H1 (cell line): ENCODE measurements at places on chromosomes 13 and 19. TPM values are rescaled to one million over a fixed set of nuclear protein-coding genes. Genes with fewer than 3 reads are reported as not detected.

- DNase-seq: no peak
These were observed 14.2 kb upstream of the ZFP30 start for GRCh38 chr19:37669450-37669914.

DNA sequence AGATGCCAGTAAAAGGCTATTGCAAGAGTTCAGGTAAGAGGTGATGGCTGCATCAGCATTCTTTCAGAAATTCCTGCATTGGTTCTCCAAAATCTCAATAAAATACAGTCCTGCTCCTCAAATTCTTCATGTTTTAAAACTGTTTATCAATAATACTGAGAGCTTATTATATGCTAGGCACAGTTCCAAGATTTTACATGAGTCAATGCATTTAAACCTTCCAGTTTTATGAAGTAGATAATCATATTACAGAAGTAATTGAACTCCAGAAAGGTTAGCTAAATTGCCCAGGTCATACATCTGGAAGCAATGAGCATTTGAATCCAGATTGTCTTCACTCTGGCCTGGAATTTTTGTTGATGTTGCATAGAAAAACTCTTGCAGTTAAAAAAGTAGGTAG, 282.9 kb upstream of the SLITRK6 start:
- no peak for DNase-seq

GRCh38 chr19:4983346-4984105, 14.6 kb downstream of the KDM4B start:
- DNase-seq: no peak

- DNase-seq: no peak
These were observed 221.3 kb upstream of the TRPC4 start for GRCh38 chr13:38090913-38091312.

GRCh38 chr19:51710163-51710562, 13.6 kb downstream of the HAS1 start:
- no peak for DNase-seq

DNA sequence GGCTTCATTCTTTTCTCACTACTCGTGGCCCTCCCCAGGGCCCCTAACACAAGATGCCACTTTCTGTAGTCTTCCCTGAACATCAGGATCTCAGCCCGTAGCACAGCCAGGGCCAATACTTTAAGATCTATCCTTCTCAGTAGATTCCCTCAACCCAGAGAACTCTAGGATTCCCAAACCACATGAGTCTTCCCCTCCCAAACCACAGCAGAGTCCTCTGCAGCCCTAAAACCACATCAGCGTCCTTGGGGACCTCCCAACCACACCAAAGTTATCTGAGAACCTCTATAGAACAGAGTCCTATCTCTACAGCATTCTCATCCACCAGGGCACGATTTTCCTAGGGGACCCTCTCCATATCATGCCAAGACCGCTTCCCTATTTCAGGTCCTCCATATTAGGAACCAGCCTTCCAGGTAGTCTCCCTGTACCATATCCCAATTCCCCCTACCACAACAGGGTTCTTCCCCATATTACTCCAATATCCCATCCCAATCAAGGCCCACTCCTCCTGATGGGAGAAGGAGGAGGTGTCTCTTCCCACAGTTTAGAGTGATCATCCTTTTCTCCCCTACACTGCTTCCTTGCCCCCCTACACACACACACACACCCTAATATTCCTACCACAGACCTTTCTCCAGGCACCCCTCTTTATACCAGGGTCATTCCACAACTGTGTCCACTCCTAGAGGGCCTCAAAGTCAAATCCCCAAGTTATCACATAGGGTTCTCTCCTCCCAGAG, 1.4 kb downstream of the DYRK1B start:
- DNase-seq: no peak

GRCh38 chr13:50136226-50136625, 121.0 kb downstream of the KCNRG start:
- DNase-seq: no peak

DNA sequence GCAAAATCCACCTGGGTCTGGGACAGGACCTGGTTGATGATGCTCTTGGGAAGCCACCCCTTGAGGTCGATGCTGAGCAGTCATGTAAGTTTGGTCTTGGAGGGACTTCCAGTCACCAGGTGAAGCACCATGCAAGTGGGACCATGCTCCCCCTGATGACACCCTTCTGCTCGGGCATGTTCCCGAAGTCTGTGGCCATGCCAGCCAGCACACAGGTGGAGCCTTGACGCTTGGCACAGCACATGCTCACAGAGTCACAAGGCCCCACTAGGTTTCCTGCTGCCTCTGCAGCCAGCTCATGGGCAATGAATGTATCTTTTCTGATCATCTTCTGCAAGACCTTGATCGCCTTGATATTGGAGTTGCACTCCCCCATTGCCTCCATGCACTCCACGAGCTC, 1920.2 kb downstream of the PCDH9 start:
- no peak for DNase-seq

TRPM4 gene
- polyA plus RNA-seq: 13.3 and 21.5 TPM in 2 replicates

RETN gene
- not detected in 2 replicates for polyA plus RNA-seq

ZNF578 gene
- polyA plus RNA-seq: 0.91 and 1.6 TPM in 2 replicates
